ENCODE measurements at places on chromosomes 2 and 18.
A peak's percentile ranks its signal among the peaks of the same experiment; 100 is the strongest.

DNA sequence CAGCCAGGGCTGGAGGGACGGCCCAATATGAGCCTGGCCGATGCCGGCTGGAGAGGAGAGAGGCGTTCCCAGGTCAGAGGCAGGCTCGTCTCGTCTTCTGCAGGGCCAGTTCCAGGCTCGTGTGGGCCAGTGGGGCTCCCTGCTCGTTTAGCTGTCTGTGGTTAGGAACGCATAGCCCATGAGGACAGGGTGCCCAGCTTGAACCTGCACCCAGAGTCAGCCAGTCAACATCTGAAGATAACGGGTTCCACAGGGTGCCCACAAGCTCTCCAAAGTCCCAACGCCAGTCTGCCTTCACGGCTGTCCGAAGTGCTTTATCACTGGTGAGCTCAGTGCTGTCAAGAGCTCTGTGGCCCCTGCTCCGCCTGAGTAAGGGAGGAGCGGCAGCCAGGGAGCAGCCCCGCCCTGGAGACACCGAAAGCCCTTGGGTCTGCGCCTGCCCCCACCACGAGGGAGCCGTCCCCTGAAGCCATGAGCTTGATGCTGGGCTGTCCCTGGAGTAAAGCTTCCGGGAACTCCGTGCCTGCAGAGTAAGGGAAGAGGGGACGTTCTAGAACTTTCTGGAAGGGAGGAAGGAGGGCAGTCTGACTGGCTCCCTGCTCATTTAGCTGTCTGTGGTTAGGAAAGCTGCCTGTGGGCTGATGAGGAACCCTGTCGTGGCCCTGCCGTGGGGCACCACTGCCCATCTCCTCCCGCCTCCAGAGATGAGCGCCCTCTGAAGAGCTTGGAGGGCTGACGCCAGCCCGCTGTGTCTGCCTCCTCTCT, 2.7 kb upstream of the HSBP1L1 start:
- DNase-seq: no peak

DNA sequence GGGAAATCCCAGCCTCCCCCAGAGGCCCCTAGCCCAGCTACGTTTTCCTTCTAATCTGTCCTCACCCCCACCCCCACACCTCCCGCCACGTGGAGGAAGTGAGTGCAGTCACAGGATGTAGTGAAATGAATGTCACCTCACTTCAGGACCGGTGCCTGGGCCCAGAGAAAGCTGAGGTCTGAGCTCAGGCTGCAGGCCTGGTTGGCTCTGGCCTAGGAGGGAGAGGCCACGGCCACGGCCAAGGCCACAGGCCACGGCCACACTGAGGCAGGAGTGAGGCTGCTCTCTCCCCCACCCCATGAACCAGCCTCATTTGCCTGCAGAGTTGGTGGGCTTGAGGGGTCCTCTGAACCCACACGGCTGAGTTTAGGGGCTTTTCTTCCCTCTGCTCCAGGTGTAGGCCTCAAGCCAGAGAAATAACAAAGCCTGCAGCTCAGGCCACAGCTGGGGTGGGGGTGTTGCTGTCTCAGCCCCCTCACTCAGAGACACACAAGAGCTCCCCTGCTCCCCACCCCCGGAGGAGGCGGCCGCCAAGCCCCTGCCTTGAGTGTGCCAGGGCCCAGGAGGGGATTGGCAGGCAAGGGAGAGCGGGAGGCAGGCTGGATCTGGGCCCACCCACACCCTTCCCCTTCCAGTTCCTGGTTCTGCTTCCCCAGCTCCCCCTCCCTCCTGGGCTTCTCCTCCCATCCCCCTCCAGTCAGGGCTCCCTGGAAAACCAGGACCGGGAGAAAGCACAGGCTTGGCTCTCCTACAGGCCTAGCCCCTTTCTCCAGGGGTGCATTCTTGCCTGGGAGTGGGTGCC, 27.0 kb downstream of the DNMT3A start:
- peak; percentile 60 for DNase-seq

DNA sequence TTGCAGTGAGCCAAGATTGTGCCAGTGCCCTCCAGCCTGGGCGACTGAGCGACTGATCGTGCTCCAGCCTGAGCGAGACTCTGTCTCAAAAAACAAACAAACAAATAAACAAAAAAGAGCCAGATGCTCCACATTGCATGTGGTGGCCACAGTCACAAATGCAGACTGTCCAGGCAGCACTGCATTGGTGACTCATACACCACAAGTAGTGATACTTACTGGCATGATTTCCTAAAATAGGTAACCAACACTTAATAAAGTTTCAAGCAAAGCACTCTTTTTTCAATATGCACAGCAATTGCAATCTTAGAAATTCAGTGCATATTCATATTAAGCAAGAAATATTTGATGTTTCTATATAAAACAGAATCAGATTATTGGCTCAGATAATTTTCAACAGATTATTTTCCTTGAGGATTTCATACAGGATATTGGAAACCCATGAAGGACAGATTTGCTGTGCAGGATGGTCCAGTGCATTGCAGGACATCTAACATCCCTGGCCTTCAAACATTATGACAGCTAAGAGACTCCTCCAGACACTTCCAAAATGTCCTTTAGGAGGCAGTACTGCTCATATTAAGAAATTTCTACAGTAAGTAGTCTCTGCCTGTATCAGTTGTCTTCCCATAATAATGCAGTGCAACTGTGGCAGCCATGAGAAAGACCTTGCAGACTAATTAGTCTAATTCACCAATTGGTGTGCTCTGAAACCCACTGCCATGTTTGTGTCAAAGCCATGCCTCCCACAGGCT, 10.5 kb upstream of the SLC1A4 start:
- no peak for DNase-seq

DNA sequence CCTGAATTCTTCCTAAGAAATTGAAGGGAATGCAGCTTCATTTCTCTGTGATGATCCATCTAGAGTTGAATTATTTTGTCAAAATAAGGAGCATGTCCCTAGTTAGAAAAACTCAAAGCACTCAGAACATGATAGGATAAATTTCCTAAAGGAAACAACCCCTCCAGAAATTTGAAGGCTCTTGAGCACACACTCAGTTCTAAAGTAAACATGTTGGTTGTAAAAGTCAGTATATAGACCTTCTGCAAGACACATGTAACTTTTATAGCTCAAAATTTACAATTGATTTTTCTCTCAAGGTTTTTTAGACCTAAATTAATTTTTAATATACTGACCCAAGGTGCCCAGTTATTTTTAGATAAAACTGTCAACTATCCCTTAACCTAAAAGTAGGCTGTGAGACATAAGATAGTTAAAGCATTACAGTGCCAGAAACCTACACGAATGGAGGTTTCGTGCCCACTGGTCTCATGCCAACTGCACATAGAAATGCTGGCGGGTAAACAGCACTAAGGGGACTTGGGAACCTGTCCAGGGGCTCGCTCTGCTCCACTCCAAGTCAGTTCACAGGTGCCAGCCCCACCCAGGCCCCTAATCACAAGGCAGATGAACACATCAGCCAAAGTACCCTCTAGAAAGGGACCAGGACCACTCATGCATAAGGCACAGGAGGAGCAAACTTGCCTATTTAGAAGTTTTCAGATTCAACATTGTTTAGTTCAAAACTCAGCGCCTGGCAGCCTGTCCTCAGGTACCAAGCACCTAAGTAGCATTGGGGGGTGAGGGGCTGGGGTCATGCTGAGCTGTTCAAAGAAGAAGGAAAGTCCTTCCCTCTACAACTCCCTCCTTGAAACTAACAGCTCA, 106.5 kb downstream of the SMC6 start:
- peak; percentile 17 for DNase-seq

DNA sequence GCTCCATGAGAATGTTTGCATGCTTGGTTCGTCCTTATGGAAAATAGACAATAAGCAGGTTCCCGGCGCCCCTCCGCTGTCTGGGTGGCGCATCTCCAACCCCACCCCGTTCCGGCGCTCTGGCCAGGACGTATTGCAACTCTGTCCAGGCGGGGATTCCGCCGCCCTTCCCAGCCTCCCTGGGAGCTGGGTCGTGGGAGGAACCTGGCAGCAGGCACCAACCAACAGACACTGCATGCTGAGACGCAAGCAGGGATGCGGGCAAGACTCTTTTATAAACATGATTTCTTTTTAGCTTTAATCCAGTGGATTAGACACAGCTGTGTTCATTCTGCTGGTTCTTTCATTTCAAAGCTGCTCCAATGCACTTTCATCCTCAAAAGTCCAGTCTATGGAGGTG, 240.2 kb downstream of the SH3BP4 start:
- no peak for DNase-seq

GRCh38 chr2:137193401-137193800, 428.1 kb downstream of the THSD7B start:
- DNase-seq: no peak

- no peak for DNase-seq
Observed at GRCh38 chr2:239894276-239894675, 130.9 kb downstream of the NDUFA10 start.

GRCh38 chr2:15936277-15937104, 3.9 kb upstream of the MYCN start:
- no peak for DNase-seq

DNA sequence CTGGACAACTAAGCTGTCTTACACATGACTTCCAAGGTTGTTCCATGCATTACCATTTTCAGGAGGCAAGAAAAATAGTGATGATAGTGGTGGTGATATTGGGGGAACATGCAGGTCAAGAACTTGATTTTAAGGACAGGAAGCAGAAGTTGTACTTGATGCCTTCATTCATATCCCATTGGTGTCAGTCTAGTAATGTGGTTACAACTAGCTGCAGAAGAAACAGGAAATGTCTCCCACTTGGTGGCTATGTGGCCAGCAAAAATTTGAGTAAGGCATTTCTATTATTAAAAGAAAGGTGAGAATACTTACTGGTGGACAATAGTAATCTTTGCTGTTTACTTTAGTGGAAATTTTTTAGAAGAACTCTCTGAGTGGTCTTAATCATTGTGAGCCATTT, 103.4 kb downstream of the ALMS1 start:
- no peak for DNase-seq

DNA sequence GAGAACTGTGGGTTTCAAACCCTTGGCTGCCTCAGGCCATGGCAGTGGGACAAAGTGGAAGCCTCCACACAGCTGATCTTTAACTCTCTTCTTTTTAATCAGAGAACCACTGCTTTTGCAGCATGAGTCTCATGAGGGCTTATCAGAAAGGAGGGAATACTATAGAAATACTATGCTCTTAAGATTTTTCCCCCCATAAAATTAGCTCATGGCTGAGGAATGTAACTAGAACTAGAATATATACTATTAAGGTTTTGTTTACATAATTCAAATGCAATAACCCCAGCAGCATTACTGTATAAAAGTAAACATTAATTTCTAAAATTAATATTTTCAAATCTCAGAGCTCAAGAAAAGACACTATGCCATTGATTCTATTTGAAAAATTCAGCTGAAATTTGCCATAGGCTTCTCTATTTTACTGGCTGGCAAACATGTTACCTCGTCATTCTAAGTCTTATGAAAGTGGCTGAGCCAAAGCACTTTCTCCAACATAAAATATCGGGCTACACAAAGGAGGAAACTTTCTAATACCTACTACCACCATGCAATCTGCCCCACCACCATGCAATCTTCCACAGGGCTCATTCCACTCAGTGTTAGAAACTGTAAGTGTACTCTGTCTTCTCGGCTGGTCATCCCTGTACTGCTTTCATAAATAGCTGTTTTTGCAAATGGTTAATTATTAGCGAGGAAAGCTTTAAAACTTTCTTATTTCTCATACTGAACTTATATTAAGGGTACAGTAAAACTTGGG, 42.5 kb downstream of the WDR35 start:
- no peak for DNase-seq

- DNase-seq: peak; percentile 83
Observed at GRCh38 chr2:130825231-130825965, 11.3 kb upstream of the ARHGEF4 start.

GRCh38 chr18:64993695-64994094, 757.1 kb upstream of the CDH7 start:
- no peak for DNase-seq

- DNase-seq: no peak
Observed at GRCh38 chr2:179455824-179456223, 191.2 kb upstream of the SESTD1 start.

- no peak for DNase-seq
Observed at GRCh38 chr2:222651718-222652418, 4.0 kb downstream of the FARSB start.

DNA sequence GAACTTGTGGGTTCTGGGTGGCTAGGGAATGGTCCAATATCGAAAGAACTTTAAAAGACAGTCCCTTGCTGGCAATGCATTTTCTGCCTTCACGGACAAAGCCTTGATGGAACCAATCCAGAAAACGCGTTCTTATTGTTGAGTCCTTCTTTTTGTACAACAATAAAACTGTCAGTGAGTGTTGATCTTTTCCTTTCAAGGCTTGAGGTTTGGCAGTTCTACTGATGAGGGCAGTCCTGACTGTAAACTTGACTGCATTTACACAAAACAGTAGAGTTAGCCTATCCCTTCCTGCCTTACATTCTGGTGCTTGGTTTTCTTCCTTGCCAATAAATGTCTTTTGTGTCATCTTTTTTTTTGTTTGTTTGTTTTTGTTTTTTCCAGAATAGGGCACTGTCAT, 2.5 kb upstream of the UGT1A7 start:
- no peak for DNase-seq

DNA sequence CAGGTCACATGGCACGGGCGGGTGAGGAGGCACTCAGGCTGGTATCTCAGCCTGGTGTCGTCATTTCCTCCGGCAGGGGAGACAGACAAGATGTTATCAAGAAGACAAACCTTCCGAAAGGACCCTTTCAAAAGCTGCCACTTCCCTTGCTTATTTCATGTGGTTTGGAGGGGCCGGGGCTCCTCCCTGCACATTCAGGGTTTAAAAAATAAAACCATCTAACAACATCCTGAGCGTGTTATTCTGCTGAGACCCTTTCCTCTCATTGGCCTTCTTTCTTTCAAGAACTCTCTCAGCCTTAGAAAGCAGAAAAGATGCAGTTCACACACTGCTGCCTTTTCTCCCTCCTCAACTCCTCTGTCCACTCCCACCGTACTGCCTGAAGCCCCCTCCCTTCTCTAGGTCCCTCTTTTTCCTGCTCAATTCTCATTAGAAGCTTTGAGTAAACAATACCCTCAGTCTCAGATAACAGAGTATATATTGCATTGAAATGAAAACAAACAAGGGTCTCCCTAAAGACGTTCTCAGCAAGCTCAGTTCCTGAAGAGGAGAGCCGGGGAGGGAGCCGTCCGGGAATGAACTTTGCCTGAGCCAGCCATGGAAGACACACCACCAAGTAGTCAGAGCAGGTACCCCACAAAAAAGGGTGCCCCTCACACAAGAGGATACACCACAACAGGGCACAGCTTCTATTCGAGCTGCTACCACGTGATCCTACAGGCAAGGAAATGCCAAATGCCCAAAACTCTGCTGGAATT, 9.7 kb downstream of the SMAD7 start:
- DNase-seq: no peak

DNA sequence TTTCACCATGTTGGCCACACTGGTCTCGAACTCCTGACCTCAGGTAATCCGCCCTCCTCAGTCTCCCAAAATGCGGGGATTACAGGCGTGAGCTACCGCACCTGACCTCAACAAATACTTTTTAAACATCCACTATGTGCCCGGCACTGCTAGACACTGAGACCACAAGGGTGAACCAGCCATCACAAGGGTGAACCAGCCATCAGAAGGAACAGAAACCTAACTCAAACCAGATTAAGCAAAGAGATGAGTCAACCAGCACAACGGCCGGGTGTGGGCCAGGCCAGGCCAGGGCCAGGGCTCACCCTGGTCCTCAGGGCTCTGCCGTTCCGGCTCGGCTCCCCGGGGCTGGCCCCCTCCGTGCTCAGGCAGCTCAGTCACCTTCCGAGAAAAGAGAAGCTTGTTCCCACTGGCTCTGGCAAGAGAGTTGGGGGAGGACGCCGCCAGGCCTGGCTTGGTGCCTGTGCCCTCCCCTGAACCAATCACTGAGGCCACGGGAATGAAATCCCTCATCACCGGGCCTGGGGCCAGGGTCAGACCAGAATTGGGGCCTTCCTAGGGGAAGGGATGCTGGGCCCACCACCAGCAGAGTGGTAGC, 4.4 kb downstream of the TEX44 start:
- DNase-seq: no peak

- DNase-seq: peak; percentile 55
Observed at GRCh38 chr2:73588177-73588576, 54.0 kb downstream of the NAT8 start.
